T47D (cell line): ENCODE measurements at places on chromosomes 13 and 19.

DNA sequence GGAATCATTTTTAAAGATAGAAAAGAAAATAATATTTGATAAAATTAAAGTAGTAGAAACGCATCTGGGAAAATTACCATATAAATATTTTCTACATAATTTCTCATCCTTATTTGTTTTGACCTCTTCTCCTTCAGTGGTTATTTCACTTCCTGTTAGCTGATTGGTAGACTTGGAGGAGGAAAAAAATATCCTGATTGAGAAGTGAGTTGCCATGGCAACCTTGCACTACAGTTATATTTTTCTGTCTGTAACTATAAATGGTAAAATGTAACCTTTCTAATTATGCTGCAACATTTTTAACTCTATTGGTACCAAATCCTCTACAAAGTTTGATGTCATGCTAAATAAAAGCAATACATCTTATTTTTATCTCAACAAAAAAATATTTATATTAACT lies 45.2 kb downstream of the SCEL start:
- DNase-seq = no peak

DNA sequence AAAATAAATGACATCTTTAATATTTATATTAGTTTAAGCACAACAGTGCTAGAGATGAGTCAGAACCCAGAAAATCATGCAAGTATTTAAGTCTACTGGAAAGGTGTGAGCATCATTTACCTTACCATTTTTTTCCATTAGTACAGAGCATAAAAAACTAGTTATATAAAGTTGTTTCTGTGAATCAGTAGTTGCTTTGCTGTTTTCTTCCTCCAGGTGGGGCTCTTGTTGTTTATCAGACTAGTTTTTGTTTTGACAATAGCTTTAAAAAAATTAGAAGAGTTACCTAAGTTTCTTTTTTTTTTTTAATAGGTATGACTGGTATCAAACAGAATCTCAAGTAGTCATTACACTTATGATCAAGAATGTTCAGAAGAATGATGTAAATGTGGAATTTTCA lies 12.7 kb downstream of the SUGT1 start:
- peak; percentile 20 for DNase-seq

GRCh38 chr13:91948736-91949135 lies 550.3 kb downstream of the GPC5 start:
- DNase-seq = no peak

GRCh38 chr13:48096670-48097069 lies 1.8 kb upstream of the MED4 start:
- peak; percentile 58 for DNase-seq

DNA sequence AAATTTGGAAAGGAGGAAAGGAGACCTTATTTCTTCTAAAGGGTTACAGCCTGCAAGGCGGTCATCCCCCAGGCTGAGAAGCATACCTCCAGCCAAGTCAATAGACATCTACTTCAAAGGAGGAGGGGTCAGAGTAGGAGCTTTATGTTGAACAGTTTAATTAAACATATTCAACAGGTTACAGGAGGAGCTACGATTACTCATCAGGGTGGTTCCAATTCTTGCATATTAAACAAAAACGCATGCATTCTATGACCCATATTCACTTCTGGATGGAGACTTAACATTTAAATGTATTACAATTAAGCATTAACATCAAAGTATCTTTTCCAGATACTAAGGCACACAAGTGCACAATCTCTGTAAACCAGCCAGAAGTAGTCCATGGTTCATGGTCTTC lies 1955.0 kb downstream of the PCDH9 start:
- no peak for DNase-seq
